ENCODE measurements at places on chromosomes 12 and 14. TPM values are rescaled to one million over a fixed set of nuclear protein-coding genes. Genes with fewer than 3 reads are reported as not detected.

NOVA1 gene
- not detected for total RNA-seq

PPP1CC gene
- 190 TPM for total RNA-seq

RNU4-1 gene
- total RNA-seq, result 2,211 TPM

CCDC197 gene
- total RNA-seq, result 0.49 TPM

AMN gene
- 0.49 TPM for total RNA-seq

KRT71 gene
- total RNA-seq, result not detected

PSMD9 gene
- 66.0 TPM for total RNA-seq

ADCY6 gene
- 0.23 TPM for total RNA-seq

NANOG gene
- not detected for total RNA-seq

Measured in activated naive CD4-positive, alpha-beta T cell treated with anti-CD3 and anti-CD28 coated beads, Interleukin-2, amount 50 U/mL, for 72 hours (primary cell).